ENCODE measurements at places on chromosomes 4 and X. TPM values are rescaled to one million over a fixed set of nuclear protein-coding genes. Genes with fewer than 3 reads are reported as not detected.

The LETM1 gene
- total RNA-seq = 93.3 TPM

The AFM gene
- total RNA-seq = not detected

The CLNK gene
- total RNA-seq = not detected

The ARX gene
- total RNA-seq = not detected

The RASSF6 gene
- not detected for total RNA-seq

The RNF212 gene
- 0.60 TPM for total RNA-seq

The CXCL10 gene
- total RNA-seq = not detected

The SYNPO2 gene
- total RNA-seq = 2.7 TPM

The CDKL5 gene
- 0.98 TPM for total RNA-seq

The SULT1E1 gene
- 291 TPM for total RNA-seq

The DTHD1 gene
- not detected for total RNA-seq

The NXF2B gene
- not detected for total RNA-seq

The CLTRN gene
- not detected for total RNA-seq

The POF1B gene
- not detected for total RNA-seq

The CT47A7 gene
- not detected for total RNA-seq

The BMPR1B gene
- total RNA-seq = 0.15 TPM

The BEX1 gene
- total RNA-seq = 0.47 TPM

The GPAT3 gene
- 1.1 TPM for total RNA-seq

The VSIG4 gene
- not detected for total RNA-seq

The OPHN1 gene
- total RNA-seq = 2.7 TPM

The OR13H1 gene
- not detected for total RNA-seq
